ENCODE measurements at places on chromosomes 16 and 17.

DNA sequence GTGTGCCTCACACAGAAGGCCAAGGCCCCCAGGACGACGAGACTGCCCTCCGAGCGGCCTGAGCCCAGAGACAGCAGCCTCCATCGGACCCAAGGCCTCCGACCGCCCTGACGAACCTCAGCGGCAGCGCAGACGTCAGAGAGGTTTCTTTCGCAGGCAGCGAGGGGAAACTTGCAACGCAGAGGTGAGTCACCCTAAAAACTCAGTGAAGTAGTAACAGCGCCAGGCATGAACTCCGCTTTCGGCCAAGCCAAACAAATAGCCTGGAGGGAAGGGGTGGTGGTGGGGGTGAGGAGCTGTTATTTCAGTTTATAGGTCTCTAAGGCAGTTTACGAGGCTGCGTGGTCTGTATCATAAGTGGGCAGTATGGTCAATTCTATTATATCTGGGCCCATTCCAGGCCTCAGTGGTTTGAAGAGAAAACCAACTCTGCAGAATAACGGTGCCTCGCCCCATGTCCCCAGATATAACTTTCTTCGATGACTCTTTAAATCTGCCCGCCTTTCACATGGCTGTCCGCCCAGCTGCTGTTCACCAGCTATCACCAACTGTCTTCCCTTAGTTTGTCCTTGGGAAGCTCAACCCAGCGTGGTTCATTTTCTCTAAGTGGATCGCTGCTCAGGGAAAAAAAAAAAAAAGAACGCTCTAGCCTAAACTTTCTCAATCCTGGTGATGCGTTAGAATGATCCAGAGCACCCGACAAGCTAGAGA lies 43.5 kb upstream of the FOXF1 start:
- no peak for DNase-seq

DNA sequence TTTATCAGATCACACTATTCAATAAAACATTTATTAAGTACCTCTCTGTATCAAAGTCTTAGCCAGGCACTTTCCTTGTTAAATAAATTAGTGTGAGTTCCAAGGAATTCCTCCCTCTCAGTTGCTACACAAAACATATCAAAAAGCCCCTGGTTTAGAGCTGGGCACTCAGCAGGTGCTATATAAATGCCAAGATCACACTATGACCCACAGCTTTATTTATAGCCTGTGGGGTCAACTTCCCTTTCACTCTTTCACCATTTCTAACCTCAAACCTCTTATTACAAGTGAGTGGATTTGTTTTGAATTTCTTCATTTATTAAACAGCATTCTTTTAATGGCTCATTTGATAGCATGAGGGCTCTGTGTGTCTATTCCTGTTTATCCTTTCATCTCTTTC lies 112.6 kb upstream of the MPHOSPH6 start:
- DNase-seq: no peak

DNA sequence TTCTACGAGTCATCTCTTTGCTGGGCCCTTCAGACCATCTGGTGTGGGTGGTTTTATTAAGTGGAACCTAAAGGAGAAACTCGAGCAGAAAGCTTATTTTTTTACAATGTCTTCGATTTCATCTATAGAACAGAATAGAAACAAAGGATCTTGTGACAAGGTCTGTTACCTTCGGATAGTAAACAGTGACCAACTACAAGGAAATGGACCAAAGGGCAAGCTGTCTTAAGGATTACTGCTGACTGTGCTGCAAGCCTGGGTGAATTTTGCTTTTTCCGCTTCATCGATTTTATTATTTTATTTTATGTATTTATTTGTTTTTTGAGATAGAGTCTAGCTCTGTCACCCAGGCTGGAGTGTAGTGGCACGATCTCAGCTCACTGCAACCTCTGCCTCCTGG lies 348.9 kb upstream of the ERCC4 start:
- no peak for DNase-seq

- no peak for DNase-seq
Observed at GRCh38 chr17:81586096-81586495, 33.9 kb upstream of the FAAP100 start.

- no peak for DNase-seq
Observed at GRCh38 chr17:2064147-2064489, 9.2 kb downstream of the HIC1 start.

- no peak for DNase-seq
Observed at GRCh38 chr16:85519540-85520231, 93.4 kb upstream of the GSE1 start.

- DNase-seq: no peak
Observed at GRCh38 chr17:3034578-3034920, 28.9 kb downstream of the OR1D5 start.

- DNase-seq: no peak
Observed at GRCh38 chr17:31859487-31860008, 504 bp upstream of the COPRS start.

All from NCI-H524 treated with DMSO at 0.1 percent for 48 hours (cell line).